Activated CD4-positive, alpha-beta T cell treated with anti-CD3 and anti-CD28 coated beads for 36 hours (primary cell): ENCODE measurements at places on chromosomes 5 and 9. TPM values are rescaled to one million over a fixed set of nuclear protein-coding genes. Genes with fewer than 3 reads are reported as not detected.

- no peak for DNase-seq
Measured at GRCh38 chr5:177548495-177548894, 5.9 kb downstream of the FAM193B start.

SLC30A5 gene
- 44.1 TPM for total RNA-seq

DNA sequence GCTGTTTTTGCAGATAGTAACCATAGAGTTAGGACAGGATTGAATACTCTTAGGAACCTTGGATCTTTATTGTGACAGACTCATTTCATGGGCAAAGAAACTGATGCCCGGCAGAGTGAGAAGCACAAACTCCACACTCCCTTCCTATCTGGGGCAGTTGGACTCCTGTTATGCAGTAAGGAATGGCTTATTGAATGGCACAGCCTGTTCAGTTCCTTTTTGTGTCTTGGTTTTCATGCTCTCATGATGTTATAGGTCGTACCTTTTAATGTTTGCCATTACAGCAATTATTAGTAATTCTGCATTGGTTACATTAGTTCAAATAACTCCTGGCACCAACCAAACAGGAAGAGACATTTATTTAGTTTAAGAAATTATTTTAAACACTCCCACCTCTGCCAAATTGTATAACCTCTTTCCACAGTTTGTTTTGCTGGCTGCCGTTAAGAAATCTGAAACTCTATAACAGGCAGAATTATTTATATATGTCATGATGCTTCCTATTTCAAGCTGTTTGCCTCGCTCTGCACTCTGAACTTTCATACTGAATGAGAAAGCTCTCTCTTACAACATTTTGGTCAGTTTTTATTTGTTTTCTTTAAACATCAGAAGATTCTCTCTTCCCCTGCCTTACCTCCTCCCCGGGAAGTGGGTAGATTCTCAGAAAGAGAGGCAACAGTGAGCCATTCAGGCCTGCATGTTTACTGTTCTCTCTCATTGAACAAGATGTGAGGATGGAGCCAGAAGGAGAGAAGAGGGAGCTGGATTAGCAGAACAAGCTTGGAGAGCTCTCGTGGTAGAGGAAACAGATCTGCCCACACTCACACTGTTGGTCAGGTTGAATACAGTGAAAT is 144.4 kb downstream of the ARHGEF28 start:
- DNase-seq: no peak

PCDHA12 gene
- not detected for total RNA-seq

GRCh38 chr9:97397220-97397619 is 14.7 kb upstream of the TDRD7 start:
- peak; percentile 72 for DNase-seq

TRIM36 gene
- not detected for total RNA-seq

DNA sequence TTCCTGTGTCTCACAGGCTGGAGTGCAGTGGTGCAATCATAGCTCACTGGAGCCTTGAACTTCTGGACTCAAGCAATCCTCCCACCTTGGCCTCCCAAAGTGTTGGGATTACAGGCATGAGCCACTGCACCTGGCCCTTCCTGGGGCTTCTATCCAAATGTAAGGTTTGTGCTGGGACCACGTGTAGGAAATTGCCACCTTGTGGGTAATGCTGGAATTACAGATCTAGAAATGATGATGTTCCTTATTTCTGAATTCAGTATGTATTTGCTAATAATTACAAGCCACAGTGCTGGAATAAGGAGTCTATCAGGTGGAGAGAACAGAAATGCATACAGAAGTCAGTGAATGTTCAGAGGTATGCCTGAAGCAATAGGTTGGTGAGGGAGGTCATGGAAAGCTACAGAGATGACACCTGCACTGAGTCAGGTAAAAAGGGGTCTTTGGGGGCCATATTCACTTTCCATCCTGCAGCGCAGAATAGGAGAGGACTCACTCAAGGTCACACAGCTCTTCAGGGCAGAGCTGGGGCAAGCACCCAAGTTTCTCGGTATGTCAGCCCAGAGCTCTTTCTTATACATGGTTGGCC is 8.8 kb upstream of the IGFBPL1 start:
- DNase-seq: peak; percentile 13

MARCOL gene
- not detected for total RNA-seq

DNA sequence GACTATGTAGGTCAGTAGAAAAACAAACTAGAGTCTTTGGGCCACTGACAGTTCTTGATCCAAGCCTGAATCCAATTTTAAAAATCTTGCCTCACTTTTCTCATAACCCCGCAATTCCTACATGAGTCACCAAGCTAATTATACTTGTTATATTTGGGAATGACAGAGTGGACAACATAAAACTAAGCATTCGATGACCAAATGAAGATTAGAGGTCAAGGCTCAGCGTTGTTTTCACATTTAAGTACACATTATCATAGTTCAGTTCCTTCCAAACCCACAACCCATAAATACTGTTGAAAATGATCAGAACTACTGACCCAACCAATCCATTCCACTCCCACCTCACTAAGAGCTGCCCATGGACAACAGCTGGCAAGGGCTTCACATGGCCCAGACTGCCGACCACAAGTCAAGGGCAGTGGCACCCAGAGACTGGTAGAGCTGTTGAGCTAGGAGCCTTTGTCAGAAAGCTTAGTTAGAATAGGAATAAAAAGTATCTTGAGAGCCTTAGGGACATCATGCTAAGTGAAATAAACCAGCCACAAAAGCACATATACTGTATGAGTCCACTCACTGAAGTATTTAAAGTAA is 64.2 kb downstream of the MYO10 start:
- DNase-seq: no peak

- DNase-seq: no peak
Measured at GRCh38 chr5:58080573-58080972, 379.3 kb downstream of the PLK2 start.

DNA sequence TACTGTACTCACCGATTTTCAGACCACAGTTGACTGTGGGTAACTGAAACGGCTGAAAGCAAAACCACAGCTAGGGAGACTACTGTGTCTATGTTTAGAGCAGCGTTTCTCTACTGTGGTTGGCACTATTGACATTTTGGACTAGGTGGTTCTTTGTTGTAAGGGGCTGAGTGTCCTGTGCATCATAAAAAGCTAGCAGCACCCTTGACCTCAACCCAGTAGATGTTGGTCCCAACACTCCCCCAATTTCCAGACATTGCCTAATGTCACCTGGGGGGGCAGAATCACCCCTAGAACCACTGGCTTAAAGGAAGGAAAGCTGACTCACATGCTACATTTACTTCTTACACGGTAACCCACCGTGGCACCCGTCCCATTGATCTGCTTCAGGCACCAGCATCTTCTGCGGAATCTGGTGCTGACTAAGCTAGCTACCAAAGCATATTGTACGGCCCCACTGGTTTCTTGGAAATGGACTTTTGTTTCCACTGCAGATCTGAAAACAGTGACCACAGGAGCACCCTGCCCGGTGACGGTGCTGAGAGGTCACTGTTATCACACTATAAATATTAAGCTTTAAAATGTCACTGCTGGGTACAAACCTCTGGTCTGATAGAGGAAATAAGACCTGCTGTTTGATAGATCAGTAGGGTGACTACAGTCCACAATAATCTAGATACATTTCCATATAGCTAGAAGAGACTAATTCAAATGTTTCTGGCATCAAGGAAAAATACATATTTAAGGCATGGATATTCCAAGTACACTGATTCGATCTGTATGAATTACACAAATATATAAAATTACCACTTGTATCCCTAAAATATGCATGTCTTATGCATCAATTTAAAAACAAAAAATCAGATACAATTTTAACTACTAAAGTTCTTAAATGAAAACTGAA is 151.4 kb downstream of the HSD17B3 start:
- peak; percentile 77 for DNase-seq

- DNase-seq: no peak
Measured at GRCh38 chr9:90773617-90774016, 28.0 kb upstream of the SYK start.
